COLO829 (cell line): ENCODE measurements at places on chromosomes 16 and 17.
A peak's percentile ranks its signal among the peaks of the same experiment; 100 is the strongest.

DNA sequence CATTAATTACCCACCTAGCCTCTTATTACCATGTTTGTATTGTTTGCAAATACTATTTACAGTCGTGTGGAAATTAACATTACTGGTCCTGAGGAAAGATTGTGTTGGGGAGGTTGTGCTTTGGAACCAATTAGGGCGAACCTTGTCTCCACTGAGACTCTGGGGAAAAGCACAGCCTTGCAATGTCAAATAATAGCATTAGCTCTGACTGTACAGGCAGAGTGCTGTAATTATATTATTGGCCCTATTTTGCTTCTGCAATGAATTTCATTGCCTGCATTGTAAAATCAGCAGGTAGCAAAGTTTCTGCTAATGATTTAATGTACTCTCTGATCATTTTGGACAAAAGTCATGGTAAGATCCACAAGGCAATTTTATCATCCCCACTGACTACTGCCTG lies 97.0 kb downstream of the WWOX start:
- no peak for DNase-seq

GRCh38 chr16:77943801-77944200 lies 78.5 kb upstream of the CLEC3A start:
- DNase-seq, result no peak

DNA sequence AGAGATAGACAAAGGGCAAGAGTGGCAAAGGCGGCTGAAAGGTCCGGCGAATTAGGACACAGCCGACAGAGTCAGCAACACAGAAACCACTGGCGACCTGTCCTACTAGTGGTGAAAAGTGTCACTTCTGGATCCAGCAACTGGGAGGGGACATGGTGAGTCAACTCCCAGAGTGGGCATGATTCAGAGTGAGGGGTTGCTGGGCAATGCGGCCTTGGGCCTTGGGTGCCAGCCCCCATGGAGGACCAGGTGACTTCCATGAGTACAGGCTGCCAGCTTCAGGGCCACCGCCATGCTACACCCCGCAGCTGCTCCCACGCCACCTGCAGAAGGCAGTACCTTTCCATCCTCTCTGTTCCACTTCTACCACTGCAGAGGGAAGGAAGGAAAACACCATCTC lies 110.6 kb downstream of the ZFHX3 start:
- no peak for DNase-seq

DNA sequence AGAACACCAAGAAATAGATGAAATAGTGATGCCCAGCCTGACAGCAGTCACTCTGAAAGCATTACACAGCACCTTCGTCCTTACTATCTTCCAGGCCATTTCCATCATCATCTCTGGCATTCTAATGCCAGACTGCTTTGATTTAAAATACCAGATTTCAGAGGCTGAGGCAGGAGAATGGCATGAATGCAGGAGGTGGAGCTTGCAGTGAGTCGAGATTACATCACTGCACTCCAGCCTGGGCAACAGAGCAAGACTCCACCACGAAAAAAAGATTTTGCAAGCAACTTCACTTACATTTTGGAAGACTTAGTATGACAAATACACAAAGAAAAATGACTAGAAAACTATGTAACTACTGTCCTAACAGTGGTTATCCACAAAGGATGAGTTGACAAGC lies 244.0 kb downstream of the CPPED1 start:
- DNase-seq, result no peak

GRCh38 chr17:30219315-30219714 lies 16.2 kb downstream of the SLC6A4 start:
- no peak for DNase-seq

DNA sequence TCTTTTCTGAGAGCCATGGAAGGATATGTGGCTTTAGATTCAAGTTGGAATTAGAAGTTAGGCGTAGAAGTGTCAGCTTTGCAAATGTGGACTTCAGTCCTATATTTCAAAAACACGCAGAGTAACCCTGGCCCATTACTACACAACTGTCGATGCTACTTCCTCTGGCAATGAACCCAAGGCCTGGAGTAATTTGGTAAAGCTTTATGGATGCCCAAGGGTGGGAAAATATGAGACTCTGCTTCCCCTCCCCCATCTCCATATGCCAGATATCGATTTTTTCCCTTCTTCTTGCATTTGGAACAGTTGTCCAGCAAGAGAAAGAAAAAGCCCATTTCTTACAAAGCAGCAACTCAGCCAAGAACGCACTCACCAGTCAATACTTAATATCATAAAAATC lies 2.9 kb upstream of the MAP1LC3B start:
- no peak for DNase-seq

DNA sequence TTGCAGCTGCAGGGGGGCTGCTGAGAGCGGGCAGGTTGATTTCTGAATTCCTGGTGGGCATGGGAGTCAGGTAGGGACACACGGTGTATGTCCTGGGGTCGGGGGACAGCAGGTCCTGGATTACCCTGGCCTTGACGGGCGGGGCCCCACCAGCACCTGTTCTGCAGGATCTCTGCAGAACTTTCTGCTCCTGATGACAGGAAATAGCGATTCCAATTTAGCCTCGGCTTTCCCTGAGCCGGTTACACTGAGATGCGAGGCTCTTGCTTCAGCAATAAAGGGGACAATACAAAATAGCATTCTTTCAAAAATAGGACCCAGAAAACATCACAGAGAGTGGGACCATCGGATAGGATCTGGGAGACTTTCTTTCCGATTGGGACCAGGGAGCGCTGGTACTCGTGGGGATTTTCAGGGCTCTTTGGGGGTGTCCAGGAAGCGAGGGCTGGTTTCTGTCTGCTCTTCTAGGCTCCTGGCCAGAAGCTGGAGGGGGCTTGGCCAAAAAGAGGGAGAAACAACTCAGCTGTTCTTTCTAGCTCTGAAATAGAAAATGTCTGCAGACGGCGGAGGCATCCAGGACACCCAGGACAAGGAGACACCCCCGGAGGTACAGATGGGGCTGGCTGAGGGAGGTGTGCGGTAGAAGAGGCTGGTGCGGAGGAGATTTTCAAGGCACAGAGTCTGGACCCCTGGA lies 642 bp downstream of the ZNF205 start:
- DNase-seq, result no peak

DNA sequence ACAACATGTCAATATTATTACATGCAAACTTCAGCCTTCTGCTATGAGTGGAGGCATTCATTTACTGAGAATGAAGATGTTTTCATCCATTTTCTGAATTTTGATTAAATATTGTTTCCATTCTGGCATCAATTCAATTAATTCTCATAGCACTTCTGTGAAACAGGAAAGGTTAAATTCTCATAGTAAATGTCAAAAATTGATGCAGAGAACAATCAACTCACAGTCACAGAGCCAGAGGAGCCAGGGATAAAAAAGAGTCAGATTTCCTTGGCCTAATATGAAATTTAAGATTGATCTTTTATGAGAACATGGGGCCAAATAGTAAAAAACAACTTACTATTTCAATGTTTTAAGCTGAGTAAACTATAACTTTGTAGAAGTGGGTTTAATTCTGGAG lies 183.8 kb upstream of the AXIN2 start:
- no peak for DNase-seq

DNA sequence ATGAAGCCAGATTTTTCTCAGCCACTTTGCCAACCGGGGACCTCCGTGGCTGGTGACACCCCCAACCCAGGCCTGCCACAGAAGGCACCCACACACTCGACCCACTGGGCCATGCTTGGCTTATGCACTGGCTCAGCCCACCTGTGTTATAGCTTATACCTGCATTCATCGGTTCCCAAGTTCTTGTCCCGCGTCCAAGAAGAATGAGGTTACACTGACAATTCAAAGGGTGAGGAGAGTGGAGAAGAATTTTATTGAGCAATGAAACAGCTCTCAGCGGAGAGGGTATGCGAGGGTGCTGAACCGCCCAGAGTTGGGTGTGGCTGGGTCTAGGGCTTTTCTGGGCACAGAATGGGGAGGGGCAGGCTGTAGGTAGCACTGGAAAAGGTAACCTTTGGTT lies 22.2 kb upstream of the CDH15 start:
- no peak for DNase-seq

- DNase-seq, result no peak
Measured at GRCh38 chr16:2507052-2507659, 6.6 kb upstream of the ATP6V0C start.

DNA sequence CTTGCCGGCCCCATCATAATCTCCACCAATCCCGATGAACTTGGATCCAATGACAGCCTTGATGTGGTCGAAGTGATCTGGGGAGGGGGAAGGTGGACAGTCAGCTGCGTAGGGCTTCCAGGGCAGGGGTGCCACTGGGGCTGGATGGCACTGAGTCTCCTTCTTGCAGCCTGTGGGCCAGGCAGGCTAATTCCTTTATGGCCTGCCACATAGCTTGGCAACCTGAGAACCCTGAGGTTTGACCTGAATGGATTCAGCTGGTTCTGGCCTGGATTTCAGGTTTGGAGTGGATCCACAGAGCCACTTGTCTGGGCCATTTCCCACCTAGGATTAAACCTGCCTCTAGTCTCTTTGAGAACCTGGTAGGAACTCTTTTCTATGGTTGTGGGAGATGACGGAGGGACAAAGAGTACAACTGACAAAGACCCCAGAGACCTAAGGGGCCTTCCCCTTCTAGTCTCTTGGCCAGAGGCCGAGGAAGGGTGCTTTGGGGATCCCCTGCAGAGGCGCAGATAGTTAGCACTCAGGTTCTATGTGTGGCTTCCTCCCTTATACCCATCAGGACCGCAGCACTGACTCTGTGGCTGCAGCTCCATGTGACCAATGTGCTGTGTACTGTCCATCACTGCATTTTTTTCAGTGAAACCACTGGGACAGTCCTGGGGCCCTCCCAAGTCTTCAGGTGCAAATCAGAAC lies 9.2 kb upstream of the DPEP3 start:
- no peak for DNase-seq

DNA sequence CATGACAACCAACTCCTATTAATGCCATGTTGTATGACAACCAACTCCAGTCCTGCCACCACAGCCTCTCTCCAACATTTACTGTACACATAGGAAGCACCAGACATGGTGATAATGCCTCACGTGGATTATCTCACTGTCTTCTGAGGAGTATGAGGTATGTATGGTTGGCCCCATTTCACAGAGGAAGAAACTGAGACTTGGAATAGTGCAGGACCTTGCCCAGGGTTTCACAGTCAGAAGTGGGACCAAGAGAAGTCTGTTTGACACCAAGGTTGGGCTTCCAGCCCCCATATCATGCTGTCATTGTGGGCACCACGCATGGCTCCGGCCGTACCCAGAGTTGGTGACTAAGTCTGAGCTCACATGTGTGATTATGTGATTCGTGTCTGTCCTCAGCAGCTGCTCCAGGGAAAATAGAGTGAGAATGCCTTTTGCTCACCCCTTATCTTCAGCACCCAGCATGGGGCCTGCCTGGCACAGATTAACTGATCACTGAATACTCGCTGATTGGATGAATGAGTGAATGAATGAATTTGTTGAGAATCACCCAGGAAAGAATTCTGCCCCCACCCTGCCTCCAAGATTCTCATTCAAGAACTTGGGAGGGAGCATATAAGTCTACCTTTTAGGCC lies 204.1 kb upstream of the NLRP1 start:
- DNase-seq, result no peak

- peak; percentile 42 for DNase-seq
Measured at GRCh38 chr16:84511180-84511800, 6.8 kb upstream of the MEAK7 start.

DNA sequence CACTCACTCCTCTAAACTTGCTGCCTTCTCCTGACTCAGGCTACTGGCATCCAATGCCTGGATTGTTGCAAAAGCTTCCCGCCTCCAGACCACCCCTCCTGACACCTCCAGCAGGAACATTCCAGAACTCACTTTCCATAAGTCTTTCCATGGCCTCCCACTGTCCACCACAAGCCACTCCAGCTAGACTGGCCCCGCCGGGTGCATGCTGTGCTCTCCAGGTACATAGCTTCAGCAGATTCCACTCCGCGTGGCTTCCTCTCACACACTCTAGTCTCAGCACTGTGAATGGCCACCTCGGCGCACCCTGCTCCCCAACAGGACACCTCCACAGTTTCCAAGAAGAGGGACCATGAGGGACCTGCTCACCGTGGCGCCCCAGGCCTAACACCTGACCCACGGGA lies 25.9 kb upstream of the FAAP100 start:
- DNase-seq, result no peak
